ENCODE measurements at places on chromosomes 11 and 22.

- DNase-seq, result no peak
Observed at GRCh38 chr11:96125400-96125799, 201.5 kb upstream of the MTMR2 start.

DNA sequence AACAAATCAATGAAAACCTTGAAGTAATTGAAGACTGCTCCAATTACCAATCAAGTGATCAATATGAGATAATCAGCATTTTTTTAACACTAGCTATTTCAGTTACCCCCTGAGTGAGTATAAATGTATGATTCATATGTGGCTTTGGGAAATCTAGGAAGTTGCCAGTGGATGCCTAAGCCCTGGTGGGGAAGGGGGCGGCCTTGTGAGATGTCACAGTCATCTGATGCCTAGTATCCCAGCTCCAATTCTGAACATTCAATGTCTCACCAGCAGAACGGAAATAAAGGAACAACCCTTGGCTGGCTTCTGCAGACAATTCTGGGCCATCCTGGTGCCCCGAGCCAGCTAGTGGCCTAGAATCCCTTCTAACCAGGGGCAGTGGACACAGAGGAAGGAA is 58.5 kb upstream of the TIMP3 start:
- no peak for DNase-seq

DNA sequence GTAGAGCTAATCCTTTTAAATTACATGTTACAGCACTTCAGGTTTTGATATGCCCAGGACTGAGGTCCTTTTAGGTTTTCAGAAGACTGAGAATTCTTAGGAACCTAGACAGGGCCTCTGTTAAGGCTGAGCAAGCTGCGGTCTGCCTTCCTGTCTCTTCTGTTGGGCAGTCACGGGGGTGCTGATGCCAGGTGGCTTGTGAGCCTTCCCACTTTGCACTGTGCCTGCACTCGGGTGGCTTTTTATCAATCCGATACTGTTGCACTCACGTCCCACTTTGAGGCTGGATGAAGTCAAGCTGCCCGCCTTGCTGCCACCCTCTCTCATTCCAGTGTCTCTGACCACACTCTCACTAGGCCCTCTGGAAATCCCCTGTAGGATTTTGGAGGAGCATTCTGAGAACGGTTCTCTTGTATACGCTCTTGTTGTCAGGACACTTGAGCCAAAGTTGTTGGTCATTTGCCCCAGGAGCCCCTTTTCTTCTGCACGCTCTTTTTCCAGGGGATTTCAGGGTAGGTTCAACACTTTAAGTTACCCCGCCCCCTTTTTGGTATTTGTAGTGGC is 141.8 kb downstream of the TEAD1 start:
- no peak for DNase-seq

- DNase-seq, result no peak
Observed at GRCh38 chr22:30607939-30608338, 965 bp downstream of the TCN2 start.

DNA sequence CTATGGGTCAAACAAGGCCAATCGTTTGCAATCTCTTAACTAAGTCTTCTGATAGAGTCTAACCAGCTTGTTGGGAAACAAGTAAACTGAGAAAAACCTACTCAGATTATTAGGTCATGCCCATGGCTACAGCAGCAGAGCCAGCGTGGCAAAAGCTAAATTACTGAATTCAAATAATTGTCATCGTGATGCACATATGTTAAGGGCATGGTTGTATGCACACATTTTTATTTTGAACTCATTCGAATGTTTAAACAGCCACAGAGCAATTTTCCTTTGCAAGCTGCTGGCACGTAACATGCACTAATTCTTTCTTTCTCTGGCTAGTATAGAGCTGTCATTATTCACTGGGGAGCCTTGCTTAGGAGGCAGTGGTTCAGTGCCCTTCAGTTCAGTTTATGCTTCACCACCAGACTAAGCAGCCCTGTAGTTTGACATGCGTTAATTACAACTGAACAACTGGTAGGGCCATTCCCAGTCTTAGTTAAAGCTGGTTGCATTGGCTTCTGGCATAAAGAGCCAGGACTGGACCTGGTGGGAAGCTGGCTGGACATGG is 396.4 kb downstream of the METTL15 start:
- no peak for DNase-seq
